ENCODE measurements at places on chromosomes 2 and 18. TPM values are rescaled to one million over a fixed set of nuclear protein-coding genes. Genes with fewer than 3 reads are reported as not detected.

DNAJC5G gene
- total RNA-seq = 0.59 TPM

ERBB4 gene
- 22.4 TPM for total RNA-seq

SAG gene
- total RNA-seq = not detected

UGT1A10 gene
- total RNA-seq = not detected
